ENCODE measurements at places on chromosomes 7 and 10.

DNA sequence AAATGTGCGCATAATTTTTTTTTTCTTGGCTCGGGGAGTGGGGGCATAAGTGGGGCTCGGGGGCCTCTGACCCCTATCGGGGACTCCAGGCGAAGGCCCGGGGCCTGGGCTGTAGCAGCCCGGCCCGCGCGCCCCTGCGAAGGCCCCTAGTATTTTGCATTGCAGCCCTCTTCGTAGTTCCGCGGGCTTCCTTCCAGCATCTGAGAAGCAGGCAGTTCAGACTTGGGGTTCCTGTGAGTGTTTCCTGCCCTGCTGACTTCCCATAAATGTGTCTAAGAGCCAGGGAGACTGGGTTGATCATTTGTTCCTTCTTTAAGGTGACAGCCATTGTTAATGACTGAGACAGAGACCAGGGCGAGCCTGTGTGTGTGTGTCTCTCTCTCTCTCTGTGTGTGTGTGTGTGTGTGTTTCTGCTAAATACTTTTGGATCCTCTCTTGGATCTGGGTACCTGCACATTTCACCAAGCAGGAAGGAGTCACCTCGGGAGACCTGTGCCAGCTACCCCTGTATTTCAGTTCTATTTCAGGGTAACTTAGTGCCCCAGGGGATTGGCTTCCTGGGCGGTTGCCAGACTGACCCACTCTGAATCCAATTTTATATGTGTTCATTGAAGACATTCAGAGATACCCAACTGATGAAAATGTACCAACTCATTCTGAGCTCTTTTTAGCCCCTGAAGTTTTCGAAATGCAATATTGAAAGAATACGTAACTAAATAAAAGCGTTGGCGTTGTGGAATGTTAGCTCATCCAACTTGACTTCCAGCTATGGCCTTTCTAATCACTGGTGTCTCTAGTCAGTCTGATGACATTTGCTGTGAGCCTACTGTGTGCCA is 805 bp downstream of the MSRB2 start:
- DNase-seq = peak; percentile 59

GRCh38 chr7:28643188-28643569 is 230.9 kb downstream of the CREB5 start:
- DNase-seq = no peak

DNA sequence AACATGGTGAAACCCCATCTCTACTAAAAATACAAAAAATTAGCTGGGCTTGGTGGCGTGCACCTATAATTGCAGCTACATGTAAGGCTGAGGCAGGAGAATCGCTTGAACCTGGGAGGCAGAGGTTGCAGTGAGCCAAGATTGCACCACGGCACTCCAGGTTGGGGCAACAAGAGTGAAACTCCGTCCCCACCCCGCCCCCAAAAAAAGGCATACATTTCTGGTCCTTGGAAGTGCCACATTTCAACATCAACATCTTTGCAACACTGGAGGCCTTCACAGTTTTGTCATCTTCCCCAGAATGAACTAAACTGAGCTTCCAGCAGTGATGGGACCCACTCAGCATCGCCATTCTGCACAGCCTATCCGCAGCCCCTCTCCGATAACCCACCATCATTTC is 36.6 kb downstream of the FAM53B start:
- DNase-seq = peak; percentile 69

DNA sequence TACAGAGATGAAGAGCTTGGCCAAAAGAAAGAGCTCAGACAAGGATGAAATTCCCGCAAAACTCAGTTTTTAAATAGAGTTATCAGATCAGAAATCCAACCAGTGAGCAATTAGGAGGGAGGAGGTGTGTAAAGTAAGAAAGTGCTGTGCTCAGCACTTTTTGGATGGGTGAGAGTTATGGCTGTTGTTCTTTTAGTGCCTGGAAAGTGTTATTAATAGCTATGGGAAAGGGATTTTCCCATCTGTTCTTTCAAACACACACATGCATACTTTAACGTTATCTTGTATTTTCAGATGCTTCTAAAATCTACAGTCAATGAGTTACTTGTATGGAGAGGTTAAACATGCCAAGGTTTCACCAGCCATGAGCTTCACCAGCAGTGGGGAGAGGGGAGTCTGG is 107.3 kb upstream of the TMEM72 start:
- no peak for DNase-seq

- no peak for DNase-seq
Measured at GRCh38 chr10:75723319-75723980, 292.0 kb downstream of the LRMDA start.

DNA sequence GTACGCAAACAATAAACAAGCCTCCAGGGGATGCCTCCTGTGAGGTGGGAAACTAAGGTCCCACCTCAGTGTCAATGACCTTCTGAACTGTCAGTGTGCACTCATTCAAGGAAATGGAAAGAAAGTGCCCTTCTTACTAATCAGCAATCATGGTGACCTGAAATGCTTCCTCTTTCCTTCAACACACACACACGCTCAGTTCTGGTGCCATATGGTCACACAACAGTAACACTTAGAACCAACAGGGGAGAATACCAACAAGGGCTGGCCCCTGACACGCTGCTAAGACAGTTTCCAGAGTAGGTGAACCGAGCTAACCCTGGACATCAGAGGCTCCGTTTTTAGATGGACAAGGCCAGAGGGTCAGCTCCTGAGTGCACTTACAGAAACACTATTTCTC is 42.1 kb upstream of the EFCAB10 start:
- DNase-seq = no peak

- no peak for DNase-seq
Measured at GRCh38 chr10:61994405-61995219, 93.1 kb downstream of the ARID5B start.

DNA sequence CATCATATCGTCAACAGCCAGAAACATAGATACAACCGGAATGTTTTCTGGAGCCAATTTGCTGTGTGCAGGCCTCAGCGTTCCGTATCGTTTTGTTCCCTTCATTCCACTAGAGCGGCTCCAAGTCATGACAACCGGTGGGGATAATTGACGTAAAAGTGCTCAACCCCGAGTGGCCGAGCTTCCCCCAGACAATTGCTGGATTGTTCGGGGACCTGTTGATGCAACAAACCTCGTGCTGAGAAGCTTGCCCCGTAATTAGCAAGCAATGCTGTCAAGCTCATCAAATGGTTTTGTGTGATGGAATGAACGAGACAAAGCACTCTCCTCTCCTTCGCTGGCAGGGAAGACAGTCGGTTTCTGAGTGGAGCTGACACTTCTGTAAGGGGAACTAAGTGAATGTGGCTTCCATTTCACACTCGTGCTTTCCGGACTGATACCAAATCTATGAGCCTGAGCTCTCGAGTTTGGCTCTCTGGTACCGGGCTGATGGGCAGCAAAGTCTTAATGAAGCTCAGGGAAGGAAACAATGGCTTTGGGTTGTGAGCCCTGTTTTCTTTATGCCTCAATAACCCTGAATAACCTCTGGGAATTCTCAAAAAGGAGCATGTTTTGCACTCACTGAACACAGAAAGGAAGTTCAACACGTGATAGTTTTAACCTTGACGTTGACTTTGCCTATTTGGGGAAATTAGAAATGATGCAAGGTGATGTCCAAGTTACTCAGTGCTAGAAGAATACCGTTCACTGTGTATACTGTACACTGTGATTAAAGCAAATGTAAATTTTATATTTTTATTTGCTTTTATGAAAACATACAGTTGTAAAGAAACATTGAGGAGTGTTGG is 220.5 kb downstream of the BAMBI start:
- DNase-seq = peak; percentile 15

DNA sequence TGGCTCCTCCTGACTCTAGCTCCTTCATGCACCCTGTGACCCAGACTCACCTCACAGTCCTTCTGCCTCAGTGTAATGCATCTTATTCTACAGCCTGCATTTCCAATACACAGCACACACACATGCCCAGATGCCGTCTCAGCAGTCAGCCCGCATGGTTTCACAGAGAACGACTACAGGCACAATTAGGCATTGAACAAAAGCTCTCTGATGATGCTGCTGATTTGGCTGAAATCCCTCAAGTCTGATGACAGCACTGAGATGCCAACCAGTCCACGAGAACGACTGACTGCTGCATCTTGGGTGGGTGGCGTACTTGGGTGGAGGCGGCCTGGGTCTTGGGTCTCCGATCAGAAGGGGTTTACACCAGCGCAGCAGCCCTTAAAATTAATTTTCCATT is 200.4 kb downstream of the TAX1BP1 start:
- DNase-seq = no peak

DNA sequence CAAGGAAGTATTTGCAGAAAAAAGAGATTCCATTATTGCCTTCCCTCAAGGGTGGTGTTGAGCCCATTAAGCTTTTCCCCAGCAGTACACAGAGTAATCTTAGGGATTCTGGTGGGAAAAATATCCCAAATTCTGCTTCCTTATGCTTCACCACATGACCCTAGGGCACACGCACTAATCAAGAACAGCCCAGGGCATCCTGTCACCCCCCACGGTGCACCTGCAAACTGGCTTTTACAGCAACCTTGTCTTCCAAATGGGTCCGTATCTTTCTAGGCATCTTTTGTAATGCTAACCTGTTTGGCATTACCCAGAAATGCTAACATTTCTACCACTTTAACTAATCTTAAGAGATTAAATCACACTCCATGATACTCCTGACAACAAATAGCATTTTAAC is 926 bp upstream of the C7orf33 start:
- no peak for DNase-seq

DNA sequence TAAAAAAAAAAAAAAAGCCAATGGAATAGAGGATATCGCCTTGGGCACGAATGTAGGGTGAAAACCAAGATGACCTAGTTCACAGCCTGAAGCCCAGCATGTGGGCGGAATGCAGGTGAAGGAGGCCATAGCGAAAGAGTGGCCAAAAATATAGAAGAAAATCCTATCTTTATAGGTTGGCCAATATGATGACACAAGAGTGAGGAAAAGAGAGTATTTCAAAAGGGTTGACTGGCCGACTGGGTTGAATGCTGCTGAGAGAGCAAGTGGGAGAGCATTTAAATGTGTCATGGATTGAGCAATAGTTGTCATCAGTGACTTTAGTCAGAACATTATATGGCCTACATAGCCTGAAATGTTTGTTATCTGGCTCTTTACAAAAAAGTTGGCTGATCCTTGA is 17.2 kb upstream of the GLI3 start:
- DNase-seq = peak; percentile 58

DNA sequence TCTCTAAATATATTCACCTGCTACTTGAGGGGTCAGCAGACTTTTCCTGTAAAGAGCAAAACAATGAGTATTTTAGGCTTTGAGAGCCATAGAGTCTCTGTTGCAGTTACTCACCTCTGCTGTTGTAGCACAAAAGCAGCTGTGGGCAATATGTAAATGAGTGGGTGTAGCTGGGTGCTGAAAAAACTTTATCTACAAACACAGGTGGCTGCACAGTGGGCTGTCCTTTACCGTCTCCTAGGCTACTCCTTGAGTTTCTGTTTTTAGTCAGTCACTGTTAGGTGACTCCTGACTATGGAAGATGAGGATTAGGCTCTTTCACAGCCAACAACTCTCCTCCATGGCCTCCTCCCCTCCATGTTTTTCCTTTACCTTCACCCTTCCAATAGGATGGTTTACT is 286.1 kb upstream of the C7orf33 start:
- DNase-seq = no peak

DNA sequence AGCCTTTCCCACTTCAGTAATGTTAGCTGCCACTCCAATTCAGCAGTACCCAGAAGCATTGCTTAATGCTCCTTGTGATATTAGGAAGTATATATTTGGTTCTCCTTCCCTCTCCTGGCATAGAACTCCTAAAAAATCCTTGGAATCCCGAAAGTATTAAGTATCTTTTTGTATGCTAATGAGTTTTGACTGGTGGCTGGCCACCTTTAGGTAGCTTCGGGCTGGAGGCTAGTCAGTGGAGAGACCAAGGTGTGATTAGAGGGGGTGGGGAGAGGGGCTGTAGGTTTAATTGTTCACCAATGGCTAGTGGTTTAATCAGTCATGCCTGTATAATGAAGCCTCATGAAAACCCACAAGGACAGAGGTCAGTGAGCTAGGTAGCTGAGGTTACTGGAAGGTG is 12.2 kb downstream of the COMTD1 start:
- no peak for DNase-seq

DNA sequence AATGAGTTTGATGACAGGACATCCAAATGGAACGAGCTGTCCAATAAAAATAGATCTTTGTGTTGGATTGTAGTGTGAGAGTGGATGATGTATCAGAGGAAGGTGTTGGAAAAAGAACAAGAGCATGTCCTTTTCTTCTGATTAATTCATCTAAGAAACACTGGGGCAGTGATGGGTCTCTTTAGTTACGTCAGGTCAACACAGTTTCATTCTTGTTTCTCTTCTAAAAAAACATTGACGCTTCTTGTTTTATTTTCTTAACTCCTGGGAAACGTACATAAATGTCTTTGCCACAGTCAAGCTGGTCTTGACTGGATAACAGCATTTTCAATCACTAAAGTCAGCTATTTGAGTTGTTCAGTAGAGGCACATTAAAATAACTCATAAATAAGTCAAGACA is 67.0 kb downstream of the PPP1R9A start:
- DNase-seq = no peak

DNA sequence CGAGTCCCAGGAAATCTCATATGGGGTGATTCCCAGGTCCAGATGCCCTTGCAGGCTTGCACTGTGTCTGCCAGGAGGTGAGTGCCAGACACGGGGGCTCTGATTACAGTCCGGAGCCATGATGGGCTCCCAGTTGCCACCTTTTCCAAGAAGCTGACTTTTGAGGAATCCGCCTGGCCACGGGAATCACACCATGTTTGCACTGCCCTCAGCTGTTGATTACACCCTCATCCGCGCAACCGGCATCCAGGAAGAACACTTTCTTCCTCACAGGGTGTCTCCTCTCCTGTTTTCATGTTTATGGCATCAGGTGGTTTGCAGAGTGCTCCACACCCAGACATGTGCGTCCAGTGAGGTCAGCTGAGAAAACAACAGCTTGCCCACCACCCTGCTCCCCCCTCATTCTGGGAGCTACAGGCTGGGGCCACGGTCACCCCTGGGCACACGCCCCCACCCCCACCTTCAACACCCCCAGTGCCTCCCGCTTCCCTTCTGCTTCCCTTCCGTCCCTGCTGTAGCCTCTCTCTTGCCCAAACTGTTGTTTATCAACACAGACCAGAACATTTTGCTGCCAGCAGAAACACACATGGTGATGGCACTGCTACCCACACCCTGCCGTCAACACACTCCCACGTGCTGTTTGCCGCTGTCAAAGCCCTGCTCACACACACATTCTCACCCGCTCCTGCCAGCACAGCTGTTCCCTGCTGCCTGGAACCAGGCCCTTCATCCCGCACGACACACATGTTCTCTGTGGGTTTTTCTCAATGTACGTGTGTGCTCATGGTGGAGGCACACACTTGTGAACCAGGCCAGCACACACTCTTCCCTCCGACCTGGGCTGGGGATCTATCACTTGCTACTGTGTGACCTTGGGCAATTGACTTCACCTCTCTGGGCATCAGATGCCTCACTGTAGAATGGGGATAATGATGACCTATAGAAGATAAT is 35.8 kb downstream of the DDIT4 start:
- peak; percentile 90 for DNase-seq

- no peak for DNase-seq
Measured at GRCh38 chr7:151608031-151608551, 88.4 kb upstream of the RHEB start.

DNA sequence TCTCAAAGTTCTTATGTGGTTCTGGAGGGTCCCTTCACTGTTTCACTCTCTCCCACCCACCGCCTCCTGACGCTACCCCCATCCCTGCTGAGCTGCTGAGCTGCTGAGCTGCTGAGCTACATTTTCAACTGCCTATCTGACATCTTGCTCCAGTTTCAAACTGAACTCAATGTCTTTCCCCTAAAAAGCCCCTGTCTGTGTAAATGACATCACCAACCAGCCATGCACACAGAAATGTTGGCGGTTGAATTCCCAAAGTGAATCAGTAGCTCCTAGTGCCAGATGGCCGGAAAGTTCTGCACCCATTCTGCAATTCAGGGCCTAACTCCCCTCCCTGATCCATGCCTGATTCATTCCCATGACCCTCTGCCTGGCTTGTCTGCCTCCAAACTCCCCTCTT is 71.2 kb downstream of the WNT2 start:
- no peak for DNase-seq

Data from inflammatory macrophage (primary cell).